ENCODE measurements at places on chromosomes 7 and 10.

- DNase-seq: no peak
These were observed 310.9 kb upstream of the ZNF32 start for GRCh38 chr10:43959364-43960134.

DNA sequence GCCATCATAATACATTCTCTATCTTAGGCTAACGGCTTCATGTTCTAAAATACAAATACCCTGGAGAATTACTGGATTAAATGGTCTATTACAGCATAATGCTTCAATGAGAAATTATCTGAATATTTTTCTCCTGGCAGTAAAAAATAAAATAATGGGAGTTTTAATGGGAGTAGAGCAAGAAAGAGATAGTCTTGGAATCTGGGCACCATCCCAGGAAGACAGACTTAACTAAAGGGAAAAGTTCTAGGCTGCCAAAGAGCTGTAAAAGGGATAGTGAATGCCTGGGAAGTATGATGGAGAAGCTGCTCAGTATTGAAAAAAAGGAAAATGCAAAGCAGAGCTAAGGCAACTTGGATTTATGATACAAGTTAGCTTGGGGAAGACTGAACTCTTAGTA, 12.1 kb upstream of the SYPL1 start:
- no peak for DNase-seq

GRCh38 chr7:3175285-3175902, 125.7 kb upstream of the SDK1 start:
- DNase-seq: no peak

- no peak for DNase-seq
These were observed 789.8 kb downstream of the PHTF2 start for GRCh38 chr7:78588393-78588792.

DNA sequence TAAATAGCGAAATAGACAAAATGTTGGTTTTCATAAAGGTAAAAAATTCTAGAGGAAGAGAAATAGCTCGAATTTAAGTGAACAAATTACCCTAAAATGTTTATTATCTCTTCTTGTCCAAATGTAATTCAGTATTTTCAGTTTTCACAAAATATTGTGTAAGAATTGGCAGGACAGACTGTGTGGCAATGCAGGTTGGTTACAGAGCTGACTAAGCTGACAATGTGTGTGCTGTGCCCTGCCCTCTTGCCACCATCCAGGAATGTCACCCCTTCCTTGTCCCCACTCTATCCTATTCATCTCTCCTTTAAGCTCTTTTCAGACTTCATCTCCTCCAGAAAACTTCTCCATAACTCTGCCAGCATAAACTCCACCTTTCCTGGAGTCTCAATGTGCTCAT, 46.1 kb downstream of the COL28A1 start:
- no peak for DNase-seq

DNA sequence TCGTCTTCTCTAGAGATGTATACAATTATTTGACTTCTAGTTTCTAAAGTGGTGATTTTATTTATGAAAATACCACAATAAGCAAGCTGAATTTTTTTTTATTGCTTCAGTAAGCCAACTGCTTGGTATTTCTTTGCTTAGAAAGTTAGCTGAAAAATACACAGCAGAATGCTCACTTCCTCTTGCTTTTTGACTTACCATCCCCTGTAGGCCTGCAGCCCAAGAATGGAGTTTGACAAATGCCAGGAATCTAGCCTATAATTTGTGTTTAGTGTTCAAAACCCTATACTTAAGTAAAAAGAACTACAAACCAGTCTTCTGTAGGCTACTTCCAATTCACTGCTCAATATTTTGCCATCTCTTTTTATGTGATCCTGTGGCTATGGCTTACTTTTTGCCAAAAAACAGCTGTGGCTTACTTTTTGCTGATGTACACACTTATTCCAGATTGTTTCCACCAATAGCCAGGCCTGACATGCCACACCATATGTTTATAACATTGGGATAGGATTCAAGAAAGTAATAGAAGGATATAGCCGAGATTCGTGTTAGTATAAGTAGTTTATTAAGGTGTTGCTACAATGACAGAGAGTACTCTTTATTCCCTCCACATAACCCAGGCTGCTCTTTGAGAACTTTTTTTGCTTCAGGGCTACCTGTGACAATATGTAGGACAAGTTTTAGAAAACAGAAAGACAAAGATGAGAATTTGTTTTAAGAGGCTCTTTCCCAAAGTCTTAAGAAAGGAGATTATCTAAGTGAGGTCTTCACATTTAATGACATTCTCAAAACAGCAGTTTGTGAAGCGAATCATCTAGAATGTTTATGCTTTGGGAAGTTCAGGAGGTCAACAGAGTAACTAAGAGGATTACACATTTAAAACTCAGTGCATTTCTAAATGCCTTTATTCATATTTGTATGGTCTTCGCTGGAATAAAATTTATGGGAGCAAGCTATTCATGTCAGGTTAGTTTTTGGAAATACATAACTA, 263.9 kb upstream of the FZD1 start:
- no peak for DNase-seq

GRCh38 chr10:121435099-121435875, 163.0 kb downstream of the FGFR2 start:
- no peak for DNase-seq

DNA sequence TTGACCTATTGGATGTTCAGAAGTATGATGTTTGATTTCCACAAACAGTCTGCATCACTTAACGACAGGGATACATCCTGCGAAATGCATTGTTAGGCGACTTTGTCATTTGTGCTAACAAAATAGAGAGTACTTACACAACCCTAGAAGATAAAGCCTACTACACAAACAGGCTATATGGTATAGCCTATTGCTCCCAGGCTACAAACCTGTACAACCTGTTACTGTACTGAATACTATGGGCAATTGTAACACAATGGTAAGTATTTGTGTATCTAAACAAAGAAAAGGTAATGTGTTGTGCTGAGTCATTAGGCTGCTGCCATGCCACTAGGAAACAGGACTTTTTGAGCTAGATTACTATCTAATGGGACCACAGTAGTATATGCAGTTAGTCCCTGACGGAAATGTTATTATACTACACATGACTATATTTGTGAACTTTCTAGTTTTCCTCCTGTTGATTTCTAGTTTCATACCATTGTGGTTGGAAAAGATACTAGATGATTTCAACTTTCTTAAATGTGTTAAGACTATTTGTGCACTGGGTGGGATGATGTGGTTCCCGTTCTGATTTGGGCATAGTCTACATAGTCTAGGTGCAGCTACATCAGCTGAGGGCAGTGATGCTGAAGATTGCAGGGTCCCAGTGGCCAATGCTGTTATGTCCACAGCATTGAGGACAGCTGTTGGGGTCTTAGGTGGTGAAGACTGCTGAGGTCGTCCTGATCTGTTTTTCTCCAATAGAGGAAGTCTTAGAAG, 161.7 kb downstream of the HTR7 start:
- DNase-seq: no peak

GRCh38 chr7:24138343-24138742, 145.6 kb upstream of the NPY start:
- DNase-seq: no peak

- DNase-seq: no peak
These were observed 104.0 kb downstream of the PLXDC2 start for GRCh38 chr10:19920075-19920726.

GRCh38 chr7:79199961-79200360, 253.5 kb downstream of the MAGI2 start:
- DNase-seq: no peak

All from stimulated activated CD8-positive, alpha-beta memory T cell treated with anti-CD3 and anti-CD28 coated beads, Interleukin-15, amount 100 ng/mL, for 48 hours (primary cell).